ENCODE measurements at places on chromosomes 2 and 18.

- no peak for DNase-seq
These were observed 167.2 kb downstream of the FBXO15 start for GRCh38 chr18:73980289-73980979.

DNA sequence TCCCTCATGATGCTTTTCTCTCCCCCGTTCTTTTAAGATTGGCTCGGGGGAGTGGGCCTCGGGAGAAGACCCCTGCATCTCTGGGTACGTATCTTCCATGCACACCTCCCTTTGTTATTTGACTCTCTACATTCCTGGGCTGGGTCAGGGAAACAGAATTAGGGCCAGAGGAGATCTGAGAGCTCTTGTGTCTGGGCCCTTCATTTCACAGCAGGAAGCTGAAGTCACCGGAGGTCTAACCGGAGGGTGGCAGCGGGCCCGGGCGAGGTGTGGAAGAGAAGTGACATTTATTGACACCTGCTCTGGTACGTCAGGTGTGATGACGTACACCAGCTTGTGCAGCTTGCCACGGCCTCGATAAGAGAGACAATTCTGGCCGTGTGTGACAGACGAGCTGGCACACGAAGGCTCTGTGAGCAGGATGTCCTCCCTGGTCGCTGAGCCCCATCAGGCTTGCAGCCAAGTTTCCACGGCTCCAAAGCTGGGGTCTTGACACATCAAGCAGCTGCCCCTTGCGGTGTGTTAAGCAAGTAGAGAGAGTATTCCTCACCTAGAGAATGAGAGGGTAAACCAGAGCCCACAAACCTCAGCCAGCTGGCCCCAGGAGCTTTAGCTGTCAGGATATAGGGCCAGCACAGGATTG lies 30.4 kb downstream of the TOGARAM2 start:
- no peak for DNase-seq

DNA sequence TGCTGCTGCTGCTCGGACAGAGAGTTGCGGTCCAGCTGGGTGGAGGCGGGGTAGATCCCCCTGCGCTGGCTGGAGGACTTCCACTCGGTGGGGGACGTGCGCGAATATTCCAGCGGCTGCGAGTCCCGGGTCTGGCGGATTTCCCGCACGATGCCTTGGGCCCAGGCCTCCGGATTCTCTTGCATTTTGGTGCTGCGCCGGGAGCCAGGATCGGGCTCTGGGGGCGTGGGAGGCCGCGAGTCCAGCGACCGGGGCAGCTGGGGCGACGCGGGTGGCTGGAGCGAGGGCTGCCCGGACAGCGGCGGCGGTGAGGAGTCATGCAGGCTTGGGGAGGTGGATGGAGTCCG lies 4.8 kb downstream of the NT5C1B start:
- no peak for DNase-seq

GRCh38 chr2:118340103-118340502 lies 251.8 kb downstream of the INSIG2 start:
- DNase-seq: no peak

GRCh38 chr2:127407661-127408003 lies 10.6 kb upstream of the PROC start:
- no peak for DNase-seq

- no peak for DNase-seq
These were observed 804.4 kb downstream of the SATB2 start for GRCh38 chr2:198653311-198653710.

DNA sequence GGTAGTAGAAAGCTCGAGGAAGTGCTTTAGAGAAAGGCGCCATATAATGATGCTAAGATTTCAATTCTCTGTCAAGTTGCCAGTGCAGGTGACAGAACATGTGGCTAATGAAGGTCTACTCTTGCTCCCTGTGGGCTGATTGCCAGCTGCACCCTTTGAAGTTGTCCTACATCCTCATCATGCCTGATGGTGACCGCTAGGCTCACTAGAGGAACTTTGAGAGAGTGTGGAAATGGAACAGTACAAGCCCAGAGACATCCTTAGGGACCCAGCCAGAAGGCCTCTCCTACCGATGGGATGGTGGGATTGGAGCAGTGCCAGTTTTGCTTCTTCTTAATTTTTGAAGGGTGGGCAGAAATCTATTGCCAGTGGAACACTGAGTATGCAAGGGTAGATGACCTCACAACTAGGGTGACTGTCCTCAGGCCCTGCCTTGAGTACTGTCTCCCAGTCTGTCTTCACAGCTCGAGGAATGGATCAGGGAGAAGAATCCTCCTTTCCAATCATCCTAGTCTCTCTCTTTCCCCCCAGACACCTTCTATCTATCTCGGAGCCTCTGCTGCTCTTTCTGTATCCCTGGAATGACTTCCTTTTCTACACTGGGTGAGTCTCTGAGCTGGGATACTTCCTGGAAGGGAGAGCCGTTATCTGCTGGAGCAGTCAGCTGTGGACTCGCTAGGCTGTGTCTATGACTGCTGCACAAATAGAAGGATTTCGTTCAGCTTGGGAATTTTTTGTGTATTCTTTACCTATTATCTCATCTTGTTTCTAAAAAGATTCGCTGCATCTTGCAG lies 33.5 kb downstream of the LGALSL start:
- no peak for DNase-seq

- no peak for DNase-seq
These were observed 229.9 kb upstream of the HDAC4 start for GRCh38 chr2:239630618-239631286.

GRCh38 chr2:113234721-113235346 lies 43.9 kb downstream of the PAX8 start:
- DNase-seq: no peak

DNA sequence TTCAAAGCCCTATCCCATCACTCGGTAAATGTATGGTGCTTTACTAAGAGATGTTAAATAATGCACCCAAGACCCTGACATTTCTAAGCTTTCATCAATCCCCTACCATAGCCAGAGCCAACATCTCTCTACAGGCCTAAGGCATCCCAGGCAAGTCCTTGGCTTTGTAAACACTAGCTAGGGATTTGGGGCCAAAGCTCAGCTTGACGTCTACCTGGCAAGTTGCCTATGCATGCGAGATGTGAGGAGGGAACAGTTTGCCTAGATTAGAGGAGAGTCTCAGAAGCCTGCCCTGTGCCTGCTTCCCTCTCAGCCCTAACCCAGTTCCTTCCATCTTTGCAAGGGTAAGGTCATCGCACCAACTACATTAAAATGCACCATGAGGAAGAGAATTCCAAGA lies 221.5 kb upstream of the NCKAP5 start:
- no peak for DNase-seq

- DNase-seq: no peak
These were observed 53.8 kb downstream of the CYP27C1 start for GRCh38 chr2:127166231-127166860.

- DNase-seq: no peak
These were observed 101.7 kb downstream of the TTC32 start for GRCh38 chr2:19799881-19800780.

DNA sequence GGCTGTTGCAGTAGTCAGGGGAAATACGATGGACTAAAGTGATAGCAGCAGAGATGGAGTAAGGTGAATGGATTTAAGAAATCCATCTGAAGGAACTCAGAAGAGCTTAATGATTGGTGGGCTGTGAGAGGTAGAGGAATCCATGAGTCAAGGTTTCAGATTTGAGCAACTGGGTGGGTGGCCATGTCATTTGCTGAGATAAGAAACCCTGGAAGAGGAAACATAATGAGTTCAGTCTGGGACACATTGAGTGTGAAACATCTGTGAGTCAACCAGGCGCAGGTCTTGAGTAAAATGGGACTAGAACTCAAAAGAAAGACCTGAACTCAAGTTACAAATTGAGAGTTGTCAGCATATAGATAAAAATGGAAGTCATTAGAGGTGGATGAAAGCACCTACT lies 19.7 kb upstream of the ASNSD1 start:
- no peak for DNase-seq

GRCh38 chr2:240685771-240686371 lies 3.2 kb upstream of the AQP12B start:
- DNase-seq: no peak

- no peak for DNase-seq
These were observed 116.6 kb downstream of the SLC4A3 start for GRCh38 chr2:219744066-219744465.

DNA sequence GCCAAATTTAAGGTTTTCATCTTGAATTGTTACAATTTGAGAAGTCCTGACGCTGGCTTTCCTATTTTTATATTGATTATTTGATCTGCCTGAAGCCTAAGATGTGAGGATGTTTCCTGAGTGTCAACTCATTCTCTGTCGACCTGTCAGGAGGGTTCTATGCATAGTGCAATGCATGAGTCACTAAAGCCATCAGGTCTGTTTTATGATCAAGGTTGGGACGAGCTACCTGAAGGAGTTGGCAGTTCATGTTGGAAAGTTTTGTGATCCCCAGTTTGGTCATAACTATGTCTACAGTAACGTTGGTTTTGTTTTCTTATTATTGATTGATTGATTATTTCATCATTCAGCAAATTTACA lies 71.2 kb downstream of the NABP1 start:
- no peak for DNase-seq

- no peak for DNase-seq
These were observed 52.6 kb upstream of the SMAD2 start for GRCh38 chr18:47983055-47983454.

DNA sequence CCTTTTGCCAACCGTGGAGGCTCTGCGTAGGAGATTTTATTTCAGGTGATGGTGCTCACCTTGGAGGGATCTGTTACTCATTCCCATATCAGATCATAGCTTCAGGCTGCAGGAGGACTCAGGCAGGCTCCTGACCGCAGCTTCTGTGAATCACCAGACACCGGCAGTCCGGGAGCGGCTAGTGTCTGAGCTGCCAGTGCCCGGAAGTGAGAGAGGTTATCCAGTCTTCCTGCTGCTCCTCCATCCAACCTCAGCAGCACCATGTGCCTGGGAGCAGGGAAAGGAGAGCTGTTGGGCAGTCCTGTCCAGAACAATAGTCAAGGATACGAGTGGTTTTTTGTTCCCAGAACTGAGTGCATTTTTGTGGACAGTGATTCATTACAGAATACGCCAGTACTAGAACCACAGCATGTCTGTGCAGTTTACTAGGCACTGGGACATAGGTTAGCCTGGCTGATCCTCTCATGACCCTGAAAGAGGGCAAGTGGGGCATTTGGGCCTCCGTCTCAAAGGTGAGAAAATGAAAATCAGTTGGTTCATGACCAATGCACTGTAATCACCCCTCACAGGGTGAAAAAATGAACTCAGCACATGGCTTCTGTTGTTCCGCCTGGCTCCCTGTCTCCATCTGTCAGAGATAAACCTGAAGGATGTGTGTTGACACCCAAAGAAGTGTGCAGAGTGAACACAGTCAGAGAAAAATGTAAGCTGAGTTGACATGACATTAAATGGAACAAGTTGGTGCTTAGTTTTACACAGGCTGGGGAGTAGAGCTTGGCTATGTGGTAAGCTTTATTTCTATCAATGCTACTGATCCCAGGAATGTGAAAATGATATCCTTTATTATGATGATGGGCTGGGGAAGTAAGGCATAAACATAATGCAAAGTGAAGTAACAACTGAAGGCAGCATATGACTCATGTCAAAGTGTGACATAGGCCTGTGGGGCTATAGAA lies 12.2 kb downstream of the FHOD3 start:
- no peak for DNase-seq

- no peak for DNase-seq
These were observed 119.6 kb downstream of the NFATC1 start for GRCh38 chr18:79515331-79515730.

DNA sequence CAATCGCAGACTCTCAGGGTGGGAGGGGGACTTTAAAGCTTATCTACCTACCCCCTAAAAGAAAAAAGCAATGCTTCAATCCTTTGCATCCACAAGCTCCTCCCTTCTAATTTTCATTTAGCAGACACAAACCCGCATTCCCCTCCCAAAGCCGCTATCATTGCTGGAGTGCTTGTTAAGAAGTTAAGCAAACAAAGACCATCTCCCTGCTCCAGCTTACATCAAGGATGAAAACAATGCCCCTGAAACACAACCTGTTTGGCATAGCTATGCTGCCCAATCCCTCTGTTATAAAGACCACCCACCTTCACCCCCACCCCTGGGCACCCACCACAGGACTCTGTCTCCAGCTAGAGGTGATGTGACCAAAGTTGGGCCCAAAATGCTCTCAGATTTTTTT lies 33.0 kb downstream of the REEP1 start:
- DNase-seq: no peak

DNA sequence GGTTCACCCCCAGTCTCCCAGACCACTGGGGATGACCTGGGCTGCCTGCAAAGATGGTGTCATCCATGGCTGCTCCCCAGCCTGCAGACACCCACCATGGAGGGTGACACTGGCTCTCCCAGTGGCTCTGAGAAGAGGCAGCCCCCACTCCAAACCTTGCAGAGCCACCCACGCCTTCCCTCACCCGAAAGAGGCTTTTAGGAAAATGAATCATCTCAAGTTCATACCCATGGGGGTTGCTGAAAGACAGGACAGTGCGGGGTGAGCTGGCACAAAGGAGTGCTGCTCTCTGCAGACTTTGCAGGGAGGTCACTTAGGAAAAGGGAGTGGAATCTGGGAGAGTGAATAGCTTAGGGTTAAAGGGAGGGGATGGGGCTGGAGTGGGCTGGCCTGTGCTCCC lies 36.4 kb downstream of the MPHOSPH10 start:
- DNase-seq: no peak

DNA sequence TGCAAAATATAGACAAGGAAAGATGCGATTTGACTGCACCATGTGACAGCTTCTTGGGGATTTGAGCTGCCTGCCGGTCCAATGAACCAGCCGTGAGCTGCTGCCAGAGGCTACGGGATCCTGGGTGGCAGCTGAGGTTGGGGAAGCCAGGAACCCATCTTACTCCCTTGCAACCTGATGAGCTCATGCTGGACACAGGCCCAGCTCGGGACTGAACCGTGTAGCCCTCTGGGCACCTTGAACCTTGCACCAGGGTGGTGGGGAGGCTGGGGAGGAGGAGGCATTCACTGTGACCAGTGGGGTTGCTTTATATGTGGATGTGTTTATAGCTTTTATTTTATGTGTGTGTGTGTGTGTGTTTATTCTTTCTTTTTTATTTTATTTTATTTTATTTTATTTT lies 9.1 kb downstream of the ALPI start:
- no peak for DNase-seq

DNA sequence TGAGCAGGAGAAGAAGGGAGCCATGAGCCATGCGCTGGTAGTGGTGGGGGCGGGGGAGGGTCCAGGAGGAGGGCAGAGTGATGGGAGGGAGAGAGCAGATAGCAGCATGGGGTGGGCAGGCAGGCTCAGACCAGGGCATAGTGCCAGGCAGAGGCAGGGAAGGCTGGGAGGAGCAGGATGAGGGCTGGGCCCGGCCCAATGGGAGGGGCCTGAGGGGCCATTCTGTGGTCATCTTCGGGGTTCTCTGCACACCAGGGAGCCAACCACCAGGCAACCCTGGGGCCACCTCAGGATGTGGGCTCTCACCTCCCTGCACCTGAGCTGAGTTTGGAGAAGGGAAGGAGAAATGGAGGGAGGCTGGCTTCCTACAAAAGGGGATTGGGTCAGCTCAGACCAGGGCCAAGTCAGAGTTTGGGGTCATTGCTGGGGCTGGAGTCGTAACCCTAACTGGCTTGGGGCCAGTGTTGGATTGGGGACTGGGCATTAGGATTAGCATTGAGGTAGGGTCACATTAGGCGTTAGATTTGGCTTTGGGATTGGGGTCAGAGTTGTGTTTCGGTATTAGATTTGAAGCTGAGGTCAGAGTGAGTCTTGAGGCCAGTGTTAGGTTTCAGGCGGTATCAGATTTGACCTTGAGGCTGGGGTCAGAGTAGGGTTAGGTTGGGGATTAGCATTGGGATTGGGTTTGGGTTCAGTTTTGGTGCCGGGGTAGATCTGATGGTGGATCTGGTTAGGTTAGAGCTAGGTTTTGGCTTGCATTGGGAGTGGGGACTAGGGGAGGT lies 11.2 kb downstream of the VIL1 start:
- no peak for DNase-seq
